ENCODE measurements at places on chromosomes 6 and 20.

DNA sequence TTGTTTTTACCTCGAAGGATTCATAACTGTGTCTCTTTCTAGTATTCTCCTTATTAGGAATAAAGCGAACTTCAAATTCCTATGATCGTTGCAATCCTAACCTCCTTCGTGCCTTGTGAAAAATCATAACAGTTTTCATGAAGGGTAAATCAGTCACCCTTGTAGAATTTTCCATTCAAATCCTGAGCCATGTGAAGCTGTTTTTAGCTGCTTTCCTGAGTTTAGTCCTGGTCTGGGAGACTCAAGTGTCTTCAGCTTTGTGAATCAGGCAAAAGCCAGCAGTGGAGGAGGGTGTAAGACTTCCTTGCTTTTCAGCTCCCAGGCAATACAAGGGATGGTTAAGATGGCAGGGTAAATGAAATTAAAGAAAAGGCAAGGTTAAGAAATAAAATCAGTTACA lies 24.3 kb downstream of the GCNT2 start:
- no peak for DNase-seq

GRCh38 chr6:5967594-5967993 lies 39.1 kb downstream of the NRN1 start:
- no peak for DNase-seq

DNA sequence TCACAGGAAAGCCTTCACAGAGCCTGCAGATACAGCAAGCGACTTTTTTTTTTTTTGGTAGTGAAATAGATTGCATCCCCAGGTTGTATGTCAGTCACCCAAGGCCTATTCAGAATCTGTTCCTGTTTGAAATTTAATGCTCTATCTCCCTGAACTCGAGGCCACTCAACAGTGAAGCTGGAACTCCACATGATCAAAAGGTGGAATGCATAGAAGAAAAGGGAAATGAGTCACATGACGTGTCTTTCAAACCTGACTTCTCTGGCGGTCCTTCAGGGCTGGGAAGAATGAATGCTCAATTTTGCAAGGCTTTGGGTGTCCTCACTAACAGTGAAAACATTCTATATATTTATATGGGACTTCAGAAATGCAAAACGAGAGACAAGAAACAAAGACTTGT lies 88.4 kb upstream of the B3GAT2 start:
- no peak for DNase-seq

- peak; percentile 25 for DNase-seq
Observed at GRCh38 chr6:24743265-24743943, 24.4 kb upstream of the C6orf62 start.

DNA sequence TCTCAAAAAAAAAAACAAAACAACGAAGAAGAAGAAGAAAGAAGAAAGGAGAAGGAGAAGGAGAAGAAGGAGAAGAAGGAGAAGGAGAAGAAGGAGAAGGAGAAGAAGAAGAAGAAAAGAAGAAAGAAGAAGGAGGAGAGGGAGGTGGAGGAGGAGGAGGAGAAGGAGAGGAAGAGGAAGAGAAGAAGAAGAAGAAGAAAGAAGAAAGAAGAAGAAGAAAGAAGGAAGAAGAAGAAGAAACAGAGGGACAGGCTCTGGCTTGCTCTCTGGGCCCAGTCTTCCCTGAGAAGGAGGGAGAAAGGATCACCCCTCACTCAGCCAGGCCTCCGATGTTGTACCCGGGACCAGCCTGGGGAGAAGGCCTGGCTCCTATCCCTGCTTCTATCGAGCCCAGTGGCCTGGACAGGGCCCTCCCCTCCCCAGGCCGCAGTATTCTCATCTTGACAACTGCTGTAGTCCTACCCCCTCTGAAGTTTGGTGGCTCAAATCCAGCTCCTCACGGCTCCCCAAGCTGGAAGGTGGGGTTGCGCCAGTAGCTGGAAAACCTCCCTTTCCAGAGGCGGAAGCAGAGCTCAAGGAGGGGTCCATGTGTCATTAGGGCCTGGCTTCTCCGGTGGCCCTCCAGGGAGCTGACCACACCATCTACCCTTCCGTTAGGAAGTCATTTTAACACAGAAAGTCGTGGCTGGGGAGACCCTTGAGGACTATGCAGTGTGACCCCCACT lies 18.9 kb downstream of the C6orf132 start:
- DNase-seq = no peak

GRCh38 chr6:96211341-96211740 lies 195.6 kb downstream of the FUT9 start:
- DNase-seq = no peak

DNA sequence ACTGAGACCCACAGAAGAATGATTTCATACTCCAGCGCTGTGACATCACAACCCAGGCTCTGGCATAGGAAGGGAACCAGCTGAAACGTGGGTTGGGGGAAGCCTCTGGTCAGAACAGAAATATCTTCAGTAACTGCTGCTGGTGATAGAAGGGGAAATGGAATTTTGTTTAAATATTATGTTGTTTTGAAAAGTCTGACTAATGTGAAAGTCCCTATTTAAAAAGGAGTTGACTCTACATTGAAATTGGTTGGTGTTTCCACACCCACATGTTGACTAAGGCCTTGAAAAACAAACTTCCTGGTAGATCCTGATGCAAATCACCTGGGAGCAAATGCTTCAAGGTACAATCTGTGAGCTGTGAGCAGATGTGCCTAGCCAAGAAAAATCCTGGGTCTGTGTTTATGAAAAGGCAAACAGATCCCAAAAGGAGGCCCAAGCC lies 24.5 kb upstream of the TCP11 start:
- no peak for DNase-seq

DNA sequence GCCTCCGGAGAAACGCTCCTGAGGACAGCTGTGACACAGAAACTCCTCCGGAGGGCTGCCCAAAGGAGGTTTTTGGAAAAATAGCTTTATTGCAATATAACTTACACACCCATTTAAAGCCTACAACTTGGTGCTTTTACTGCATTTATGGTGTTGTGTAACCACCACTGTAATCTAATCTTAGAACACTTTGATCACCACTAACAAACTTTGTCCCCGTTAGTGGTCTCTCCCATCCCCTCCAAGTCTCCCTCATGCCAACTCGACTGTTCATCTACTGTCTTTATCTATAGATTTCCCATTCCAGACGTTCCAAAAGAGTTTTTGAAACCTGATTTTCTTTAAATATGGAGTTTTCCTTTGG lies 62.8 kb downstream of the SYNJ2 start:
- no peak for DNase-seq

DNA sequence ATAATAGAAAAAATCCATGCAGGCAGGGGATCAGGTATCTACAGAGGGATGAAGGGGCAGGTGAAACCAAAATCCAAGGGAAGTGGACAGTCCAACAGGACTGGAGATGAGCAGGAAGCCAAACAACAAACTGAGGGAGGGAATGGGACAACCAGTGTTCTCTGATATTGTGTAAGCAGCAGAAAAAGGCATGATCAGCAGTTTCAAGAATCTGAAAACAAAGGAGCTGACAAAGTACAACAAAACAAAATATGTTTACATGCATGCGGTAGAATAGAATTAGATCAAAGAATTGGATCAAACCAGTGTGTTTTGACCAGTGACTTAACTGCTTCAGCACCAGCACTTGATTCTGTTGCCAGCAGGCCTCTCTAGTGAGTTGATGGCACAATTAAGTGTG lies 729.7 kb downstream of the RFPL4B start:
- no peak for DNase-seq

DNA sequence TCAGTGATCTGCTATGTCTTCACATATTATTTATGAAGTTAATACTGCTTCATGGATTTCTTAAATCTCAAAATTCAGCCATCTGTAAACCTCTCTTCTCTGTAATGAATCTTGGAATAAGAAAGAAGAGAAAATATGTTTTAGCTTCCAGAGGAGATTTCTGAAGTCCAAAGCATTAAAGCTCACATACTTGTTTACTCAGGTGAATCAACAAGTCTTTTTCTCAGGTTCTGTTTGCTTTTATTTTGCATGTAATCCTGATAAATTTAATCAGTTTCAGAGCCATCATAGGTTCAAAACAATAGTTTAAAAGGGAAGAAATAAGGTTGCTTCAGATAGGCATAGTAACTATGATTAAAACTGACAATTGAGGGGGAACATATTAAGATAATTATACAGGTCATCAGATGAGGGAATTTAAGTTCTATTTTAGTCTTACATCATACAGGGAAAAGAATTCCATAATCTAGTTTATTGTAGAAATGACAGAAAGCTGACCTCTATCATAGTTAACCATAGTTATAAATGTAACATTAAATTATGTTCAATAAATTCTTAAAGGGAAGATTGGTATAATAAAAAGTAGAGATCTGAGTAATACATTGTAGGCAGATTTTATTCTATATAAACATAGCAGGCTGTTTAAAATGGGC lies 716.2 kb downstream of the EYS start:
- DNase-seq = no peak

- no peak for DNase-seq
Observed at GRCh38 chr6:31723980-31724691, 963 bp downstream of the MPIG6B start.

- no peak for DNase-seq
Observed at GRCh38 chr20:53829255-53829723, 235.7 kb upstream of the ZNF217 start.

DNA sequence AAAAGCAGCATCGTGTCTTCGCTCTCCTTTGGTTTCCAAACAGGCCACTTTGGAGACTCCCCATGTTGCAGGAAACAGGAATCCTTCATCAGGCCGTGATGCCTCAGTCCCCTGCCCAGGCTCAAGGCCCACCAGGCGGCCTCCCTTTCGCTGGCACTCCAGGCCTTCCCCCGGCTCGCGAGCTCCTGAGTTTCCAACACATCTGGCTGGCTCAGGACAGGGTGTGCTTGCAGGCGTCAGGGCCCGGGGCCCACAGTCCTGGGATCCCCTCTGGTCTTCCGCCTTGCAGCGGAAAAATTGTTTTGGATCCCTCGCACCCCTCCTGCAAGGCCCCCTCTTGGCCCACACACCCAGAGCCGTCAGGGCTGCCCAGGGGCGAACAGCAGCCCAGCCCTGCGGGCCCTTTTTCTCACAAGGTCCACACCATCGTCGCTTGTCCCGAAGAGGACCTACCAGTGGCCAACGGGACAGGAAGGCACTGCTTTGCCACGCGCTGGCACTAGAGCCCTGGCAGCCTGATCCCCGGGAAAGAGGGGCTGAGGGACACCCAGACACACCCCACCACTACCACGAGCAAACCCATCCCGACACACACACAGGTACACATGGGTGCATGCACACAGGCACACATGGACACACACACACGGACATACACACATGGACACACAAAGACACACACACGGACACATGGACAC lies 1930.9 kb upstream of the DEFB115 start:
- DNase-seq = no peak

DNA sequence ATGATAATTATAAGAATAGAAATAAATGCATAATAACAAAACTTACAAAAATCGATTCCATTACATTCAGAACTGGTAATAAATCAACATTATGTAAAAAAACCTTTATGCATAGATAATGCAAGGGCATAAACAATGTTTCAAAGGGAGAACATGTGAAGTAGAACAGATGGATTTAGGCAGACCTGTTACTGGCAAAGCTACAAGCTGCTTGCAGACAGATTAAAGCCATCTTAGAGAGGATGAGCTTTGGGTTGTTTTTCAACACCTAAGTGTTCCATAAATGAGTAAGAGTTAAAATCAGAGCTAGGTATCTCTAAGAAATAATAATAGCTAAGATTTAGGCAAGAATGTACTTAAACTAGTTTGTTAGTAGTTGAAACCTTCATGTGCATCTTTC lies 37.2 kb downstream of the SNAP25 start:
- no peak for DNase-seq

- DNase-seq = peak; percentile 61
Observed at GRCh38 chr20:49534255-49534712, 33.7 kb downstream of the PTGIS start.

- no peak for DNase-seq
Observed at GRCh38 chr20:44478206-44478605, 2.5 kb downstream of the TTPAL start.

DNA sequence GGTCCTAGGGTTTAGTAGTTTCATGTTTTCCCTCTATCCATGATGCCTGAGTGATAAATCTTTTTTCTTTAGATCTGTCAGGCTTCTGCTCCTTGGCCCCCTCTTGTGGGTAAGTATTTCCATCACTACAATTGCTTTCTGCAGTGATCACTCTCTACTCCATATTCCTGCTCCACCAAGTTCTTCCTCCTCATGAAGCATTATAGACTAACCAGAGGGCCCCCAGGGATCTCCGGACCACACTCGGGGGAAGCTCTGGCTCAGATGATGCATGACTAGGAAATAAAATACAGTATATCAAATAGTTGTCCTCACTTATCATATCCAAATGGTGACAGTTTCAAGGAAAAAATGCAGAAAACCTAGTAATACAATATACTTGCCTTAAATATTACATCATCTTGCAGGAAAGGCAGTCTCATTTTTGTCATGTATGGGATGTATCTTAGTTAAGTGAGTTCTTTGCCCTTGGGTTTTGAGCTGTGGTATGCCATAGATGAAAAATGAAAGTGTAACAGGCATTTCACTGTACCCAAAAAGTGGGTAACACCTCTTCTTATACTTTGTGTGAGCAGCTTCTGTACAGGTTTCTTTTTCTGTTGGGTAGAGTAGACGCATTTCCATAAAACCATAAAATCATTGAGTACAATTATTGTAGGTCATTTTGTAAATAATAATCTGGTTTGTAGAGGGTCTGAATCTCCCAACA lies 200.9 kb upstream of the EYA4 start:
- no peak for DNase-seq

- DNase-seq = no peak
Observed at GRCh38 chr6:6420107-6420506, 99.6 kb upstream of the F13A1 start.

- no peak for DNase-seq
Observed at GRCh38 chr6:160030103-160030502, 61.2 kb downstream of the IGF2R start.

- DNase-seq = no peak
Observed at GRCh38 chr6:18186033-18186432, 30.8 kb downstream of the KDM1B start.

DNA sequence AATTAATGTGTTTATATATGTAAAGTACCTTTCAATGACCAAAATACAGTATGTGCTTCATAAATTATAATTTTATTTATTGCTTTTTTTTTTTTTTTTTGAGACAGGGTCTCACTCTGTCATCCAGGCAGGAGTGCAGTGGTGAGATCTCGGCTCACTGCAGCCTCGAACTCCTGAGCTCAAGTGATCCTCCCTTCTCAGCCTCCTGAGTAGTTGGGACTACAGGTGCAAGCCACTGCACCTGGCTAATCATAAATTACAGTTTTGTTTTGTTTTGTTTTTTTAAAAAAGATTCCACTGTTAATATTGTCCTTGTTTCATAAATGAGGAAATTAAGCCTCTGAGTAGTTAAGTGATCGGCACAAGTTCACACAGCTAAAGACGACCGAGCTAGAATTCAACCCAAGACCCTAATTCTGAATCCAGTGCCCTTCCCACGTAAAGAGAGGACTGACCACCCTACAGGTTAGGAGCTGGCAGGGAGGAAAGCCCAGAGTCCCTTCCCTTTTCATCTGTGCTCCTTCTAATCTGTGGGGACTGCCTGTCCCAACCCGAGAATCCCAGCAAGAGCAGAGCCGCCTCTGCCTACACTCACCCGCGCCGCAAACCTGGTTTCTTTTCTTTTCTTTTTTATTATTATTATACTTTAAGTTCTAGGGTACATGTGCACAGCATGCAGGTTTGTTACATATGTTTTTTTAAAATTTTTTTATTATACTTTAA lies 8.5 kb upstream of the GDF5 start:
- no peak for DNase-seq

All from activated naive CD4-positive, alpha-beta T cell treated with Interleukin-2 at 50 U/mL for 16 hours (primary cell).